Skeletal muscle cell (primary cell): ENCODE measurements at places on chromosomes 4 and X.

DNA sequence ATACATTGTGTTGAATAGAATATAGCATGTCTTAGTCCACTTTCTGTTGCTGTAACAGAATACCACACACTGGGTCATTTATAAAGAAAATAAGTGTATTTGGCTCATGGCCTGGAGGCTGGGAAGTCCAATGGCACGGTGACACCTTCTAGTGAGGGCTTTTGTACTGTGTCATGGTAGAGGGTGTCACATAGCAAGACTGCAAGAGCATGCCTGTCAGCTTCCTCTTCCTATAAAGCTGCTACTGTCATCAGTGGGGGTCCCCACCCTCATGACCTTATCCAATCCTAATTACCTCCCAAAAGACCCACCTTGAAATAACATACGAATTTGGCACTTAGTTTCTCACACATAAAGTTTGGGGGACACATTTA is 193.2 kb downstream of the PTTG2 start:
- no peak for DNase-seq

DNA sequence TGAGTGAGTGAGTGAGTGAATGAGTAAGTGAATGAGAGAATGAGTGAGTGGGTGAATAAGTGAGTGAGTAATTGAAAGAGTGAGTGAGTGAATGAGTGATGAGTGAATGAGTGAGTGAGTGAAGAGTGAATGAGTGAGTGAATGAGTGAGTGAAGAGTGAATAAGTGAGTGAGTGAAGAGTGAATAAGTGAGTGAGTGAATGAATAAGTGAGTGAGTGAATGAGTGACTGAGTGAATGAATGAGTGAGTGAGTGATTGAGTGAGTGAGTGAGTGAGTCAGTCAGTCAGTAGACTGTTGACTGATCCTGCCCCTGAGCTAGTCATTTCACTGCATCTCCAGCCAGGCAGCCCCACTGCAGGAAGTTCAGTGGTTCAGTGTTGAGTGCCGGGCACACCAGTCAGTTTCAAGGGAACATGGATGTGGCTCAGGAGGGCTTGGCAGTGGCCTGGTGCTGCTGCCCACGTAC is 228.4 kb upstream of the PSAPL1 start:
- no peak for DNase-seq

DNA sequence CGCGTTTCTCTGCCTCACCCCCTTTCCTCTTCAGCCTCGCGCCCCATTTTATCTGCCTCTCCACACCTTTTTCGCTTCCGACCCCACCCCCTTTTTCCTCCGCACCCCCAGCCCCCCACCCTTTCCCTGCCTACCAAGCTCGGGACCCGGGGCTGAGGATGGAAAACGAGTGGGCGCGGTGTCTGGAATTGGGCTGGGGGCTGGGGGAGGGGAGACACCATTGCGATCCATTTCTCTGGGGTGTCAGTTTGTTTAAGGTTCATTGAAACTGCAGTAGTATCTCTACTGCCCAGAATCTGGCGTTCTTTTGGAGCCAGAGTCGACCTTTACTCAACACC is 707 bp downstream of the SLC9A6 start:
- no peak for DNase-seq

GRCh38 chr4:159977907-159978617 is 875.2 kb downstream of the RAPGEF2 start:
- DNase-seq = no peak

DNA sequence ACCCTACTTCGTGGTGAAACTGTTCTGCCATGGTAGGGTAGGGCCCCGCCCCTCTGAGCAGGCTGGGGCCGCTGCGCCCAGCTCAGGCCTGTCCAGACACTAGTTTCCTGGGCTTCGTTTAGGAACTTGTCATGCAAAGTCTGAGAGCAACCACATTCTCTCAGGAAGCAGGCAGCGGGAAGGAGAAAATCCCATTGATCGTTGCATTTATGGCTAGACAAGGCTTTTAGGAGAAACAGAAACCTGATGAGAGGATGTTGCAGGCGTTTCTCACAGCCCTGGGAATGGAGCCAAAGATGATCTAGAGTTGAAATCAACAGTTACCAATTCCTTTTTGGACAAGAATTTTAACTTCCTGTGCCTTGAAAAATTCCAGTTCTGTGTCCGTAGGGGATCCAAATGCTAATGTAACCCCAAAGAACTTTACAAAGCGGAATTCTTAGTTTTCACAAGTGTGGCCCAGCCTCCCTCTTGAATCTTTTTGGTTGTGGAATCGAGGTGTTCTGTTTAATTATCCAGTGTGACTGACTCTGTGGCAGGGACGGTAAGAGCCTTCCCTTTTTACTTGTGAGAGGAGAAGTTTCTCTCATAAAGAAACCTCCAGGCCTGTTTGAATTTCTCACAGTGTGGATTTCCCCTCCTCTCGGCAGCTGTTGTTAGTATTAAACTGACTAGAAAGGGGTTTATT is 4.5 kb upstream of the CXCL9 start:
- DNase-seq = peak; percentile 74

GRCh38 chrX:155216179-155216939 is at the start of gene VBP1:
Gene VBP1, plus strand, starts transcription at chrX:155216460. Its CDS starts 23 bp downstream, at chrX:155216483.
- DNase-seq = peak; percentile 88

- no peak for DNase-seq
These were observed 43.1 kb upstream of the AFF2 start for GRCh38 chrX:148457279-148457678.

GRCh38 chrX:1591863-1592469 is 562 bp downstream of the AKAP17A start:
- DNase-seq = no peak

DNA sequence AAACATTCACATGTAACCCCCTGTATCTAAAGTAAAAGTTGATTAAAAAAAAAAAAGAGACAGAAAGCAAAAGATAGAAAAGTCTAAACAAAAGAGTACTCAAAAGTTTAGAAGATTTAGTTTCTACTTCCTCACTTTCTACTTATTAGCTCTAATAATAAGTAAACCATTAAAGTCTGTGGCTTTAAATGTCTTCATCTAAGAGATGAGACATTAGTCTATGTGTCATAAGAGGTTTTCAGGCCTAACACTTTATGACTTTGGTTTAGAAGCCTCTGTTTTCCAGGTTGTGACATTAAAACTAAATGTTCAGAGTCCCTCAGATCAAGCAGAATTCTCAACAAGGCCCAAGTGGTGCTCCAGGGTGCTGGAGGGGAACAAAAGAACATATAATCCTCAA is 42.2 kb upstream of the GUCY1A1 start:
- no peak for DNase-seq

DNA sequence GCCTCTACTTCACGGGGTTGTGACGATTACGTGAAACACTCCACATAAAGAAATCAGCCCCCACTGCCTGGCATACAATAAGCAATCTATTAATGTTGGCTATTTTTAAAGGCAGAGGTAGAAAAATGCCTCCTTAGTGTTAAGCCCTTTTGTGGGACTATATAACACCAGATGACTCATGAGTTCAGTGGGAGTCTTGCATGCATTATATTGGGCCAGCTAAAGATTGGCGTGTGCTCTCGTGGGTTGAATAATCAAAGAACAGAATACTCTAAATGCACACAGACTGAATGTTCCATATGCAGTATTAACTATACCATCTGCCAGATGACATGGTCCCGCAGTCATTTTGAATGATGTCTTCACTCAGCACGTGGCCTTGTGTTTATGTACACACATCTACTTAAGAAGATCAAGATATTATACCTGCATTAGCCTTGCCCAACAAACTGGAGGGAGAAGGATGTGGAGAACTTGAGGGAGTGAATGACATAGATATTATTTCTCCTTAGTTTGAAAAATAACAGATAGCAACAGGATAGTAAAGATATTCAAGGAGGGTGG is 85.0 kb upstream of the MYOZ2 start:
- DNase-seq = no peak

- no peak for DNase-seq
These were observed 6.3 kb upstream of the ACE2 start for GRCh38 chrX:15607067-15607466.

GRCh38 chr4:26424153-26424552 is 66.1 kb downstream of the CCKAR start:
- no peak for DNase-seq

- no peak for DNase-seq
These were observed 1.7 kb downstream of the FRAS1 start for GRCh38 chr4:78058591-78059523.

- no peak for DNase-seq
These were observed 11.6 kb downstream of the SMIM20 start for GRCh38 chr4:25925486-25926201.

DNA sequence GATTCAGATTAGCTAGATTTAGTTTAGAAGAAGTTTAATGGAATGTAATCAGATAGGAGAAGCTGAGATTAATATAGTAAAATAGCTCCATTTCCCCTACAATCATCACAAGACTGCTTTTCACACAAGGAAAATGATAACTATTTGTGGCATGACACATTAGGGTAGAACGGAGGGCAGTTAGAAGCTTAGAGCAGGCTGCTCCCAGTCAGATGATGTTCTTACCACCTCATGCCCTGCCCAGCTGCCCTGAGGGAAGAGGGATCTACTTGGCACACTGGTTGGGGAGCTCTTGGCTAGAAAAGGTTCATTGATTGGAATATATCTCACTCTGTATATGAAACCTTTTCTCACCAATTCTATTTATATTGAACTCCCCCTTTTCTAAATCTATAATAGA is 180.7 kb upstream of the IL15 start:
- DNase-seq = no peak

GRCh38 chrX:39112143-39112542 is 310.9 kb downstream of the MID1IP1 start:
- DNase-seq = no peak

- DNase-seq = no peak
These were observed 43.1 kb downstream of the SRPX2 start for GRCh38 chrX:100687128-100687527.

DNA sequence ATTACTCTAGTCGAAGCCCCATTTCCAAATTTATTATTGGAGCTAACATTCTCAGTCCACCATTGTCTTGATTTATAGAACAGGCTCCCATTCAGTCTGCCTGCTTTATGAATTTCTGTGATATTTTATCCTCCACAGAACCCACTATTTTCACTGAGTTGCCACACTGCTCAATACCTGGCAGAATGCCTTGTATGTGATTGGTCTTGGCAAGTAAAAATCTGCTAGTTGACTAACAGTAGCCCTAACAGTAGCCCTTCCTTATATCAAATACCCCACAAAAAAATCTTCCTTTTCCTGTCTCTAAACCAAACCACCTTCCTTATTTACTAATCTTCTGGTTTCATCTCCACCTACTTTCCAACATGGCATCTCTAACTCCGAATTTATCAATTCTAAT is 82.6 kb downstream of the CHM start:
- DNase-seq = peak; percentile 1

DNA sequence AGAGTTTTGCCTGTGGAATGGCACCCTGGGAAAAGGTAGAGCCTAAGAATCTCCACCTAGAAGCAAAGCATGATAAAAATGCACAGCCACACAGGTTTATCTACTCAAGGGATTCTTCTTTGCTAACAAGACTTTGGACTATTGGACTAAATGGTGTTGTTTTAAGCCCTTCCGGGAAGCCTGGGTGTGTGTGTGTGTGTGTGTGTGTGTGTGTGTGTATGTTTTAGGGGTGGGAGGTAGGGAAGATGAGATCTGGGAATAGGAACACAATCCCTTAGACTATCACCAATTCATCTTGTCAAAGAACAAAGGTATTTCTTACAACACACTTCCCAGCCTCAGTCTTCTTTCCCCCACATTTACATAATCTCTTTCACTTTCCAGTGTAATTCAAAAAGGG is 327.5 kb upstream of the FGF16 start:
- no peak for DNase-seq

GRCh38 chr4:14169460-14169859 is 541.9 kb upstream of the BOD1L1 start:
- no peak for DNase-seq

DNA sequence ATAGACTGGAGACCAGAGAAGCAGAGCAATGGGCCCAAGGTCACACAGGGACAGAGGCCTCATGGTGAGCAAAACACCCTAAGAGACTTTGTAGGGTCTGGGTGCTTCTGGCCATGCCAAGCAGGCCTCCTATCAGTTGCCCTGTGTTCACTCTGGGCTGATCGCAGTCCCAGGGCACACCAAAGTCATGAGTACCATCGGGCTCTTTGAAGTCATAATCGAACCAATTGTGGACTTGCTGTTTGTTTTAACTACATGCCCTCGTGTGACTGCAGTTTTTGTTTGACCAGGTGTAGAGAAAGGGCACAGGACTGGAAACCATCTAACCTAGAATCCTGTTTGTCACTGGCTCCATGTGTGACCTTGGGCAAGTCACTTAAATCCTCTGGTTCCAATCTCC is 172.5 kb upstream of the CPEB2 start:
- no peak for DNase-seq

DNA sequence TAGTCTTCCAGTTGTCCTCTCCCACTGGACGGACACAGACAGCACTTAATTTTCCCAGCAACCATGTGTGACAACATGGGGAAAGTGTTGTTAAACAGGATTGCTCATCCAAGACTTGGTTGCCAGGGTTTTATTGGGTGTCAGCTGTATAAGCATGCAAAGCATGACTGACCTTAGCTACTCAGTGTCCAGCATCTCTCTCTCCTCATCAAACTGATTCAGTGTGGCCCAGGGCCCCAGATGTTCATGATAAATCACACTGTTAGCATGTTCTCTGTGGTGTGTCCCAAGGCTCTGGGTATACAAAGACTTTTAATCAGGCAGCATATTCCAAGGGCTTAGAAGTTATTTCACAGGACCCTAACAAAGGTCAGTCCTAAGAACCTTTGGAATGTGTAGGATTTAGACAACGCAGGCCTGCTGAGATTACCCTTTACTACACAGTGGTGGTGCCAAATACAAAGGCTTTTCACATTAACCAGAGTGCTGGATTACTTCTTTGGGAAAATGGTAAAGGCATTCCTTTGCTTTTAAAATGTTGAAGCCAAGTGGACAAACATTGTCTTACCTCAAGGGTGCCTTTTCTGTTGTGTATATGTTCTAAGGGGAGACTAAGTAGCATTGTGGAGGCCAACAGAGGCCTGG is 213.3 kb downstream of the GLUD2 start:
- DNase-seq = peak; percentile 49

GRCh38 chrX:41781500-41781899 is 57.5 kb downstream of the GPR82 start:
- no peak for DNase-seq

- DNase-seq = no peak
These were observed 29.1 kb downstream of the UGDH start for GRCh38 chr4:39497909-39498726.

DNA sequence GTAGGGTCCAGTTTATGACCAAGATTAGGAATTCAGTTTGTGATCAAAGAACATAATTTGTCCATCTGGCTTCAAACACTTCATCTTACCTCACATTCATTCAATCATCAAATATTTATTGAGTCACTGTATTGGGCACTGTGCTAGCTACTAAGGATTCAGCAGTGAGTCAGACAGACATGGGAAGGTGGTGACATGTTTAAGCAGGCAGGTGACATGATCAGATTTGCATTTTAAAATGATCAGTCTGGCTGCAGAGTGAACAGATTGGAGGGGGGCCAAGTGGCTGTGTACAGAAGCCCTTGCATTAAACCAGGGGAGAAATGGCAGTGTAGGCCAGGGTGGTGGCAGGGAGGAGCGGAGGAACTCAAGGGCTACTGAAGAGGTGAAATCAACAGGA is 25.1 kb upstream of the APLN start:
- DNase-seq = no peak
